Right atrium auricular region (tissue), 2 donors: ENCODE measurements at places on chromosomes 11 and 22.
A peak's percentile ranks its signal among the peaks of the same experiment; 100 is the strongest.

GRCh38 chr22:23315341-23315917 is 135.1 kb downstream of the BCR start:
- H3K36me3 ChIP-seq, result peaks cover 18% of the 10 kb centered on the region
- no peak overlapping the region for H3K4me3 ChIP-seq
- H3K4me1 ChIP-seq, result no peaks in the 10 kb centered on the region
- peak; percentile 75 for DNase-seq
- H3K27me3 ChIP-seq, result no peaks in the 10 kb centered on the region

GRCh38 chr22:22770881-22771280 is 116.7 kb upstream of the IGLL5 start:
- no peaks in the 10 kb centered on the region for H3K27me3 ChIP-seq
- peak; percentile 11 for DNase-seq
- H3K27ac ChIP-seq, result no peak overlapping the region
- H3K4me1 ChIP-seq, result no peaks in the 10 kb centered on the region

- no peak for DNase-seq
- no peak overlapping the region for H3K4me3 ChIP-seq
- H3K4me1 ChIP-seq, result no peaks in the 10 kb centered on the region
Observed at GRCh38 chr11:23313001-23313400, 452.7 kb upstream of the CCDC179 start.

- no peak overlapping the region for H3K4me3 ChIP-seq
- no peak overlapping the region for H3K27ac ChIP-seq
- no peaks in the 10 kb centered on the region for H3K27me3 ChIP-seq
Observed at GRCh38 chr11:31106968-31107576, 262.5 kb downstream of the DCDC1 start.

DNA sequence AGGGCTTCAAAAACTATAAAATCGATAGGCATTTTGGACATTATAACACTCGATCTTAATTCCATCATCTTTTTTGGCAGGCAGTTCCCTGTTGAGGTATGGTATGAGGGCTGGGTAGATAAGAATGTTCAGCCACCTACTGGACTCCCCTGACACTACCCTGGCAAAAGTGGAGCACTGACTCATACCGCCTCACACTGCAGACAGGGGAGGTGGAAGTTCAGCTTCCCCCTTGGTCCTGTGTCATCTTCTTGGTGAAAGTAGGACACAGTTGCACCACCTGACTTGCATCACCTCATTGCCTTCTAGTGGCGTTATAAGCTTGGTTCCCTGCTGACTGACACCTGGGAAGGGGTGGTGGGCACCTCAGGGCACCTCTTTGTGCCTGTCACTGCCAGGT is 30.4 kb downstream of the PAAF1 start:
- peaks cover 23% of the 10 kb centered on the region for H3K36me3 ChIP-seq
- H3K4me1 ChIP-seq, result peaks cover 5% of the 10 kb centered on the region
- no peak overlapping the region for H3K4me3 ChIP-seq
- peak overlapping the region; percentile 46 for H3K27ac ChIP-seq
- DNase-seq, result no peak

- H3K36me3 ChIP-seq, result no peaks in the 10 kb centered on the region
- H3K27me3 ChIP-seq, result no peaks in the 10 kb centered on the region
- H3K4me1 ChIP-seq, result no peaks in the 10 kb centered on the region
- H3K27ac ChIP-seq, result no peak overlapping the region
- no peak overlapping the region for H3K4me3 ChIP-seq
Observed at GRCh38 chr11:5336331-5336730, 7.0 kb downstream of the OR51B5 start.

- H3K36me3 ChIP-seq, result no peaks in the 10 kb centered on the region
- H3K4me3 ChIP-seq, result no peak overlapping the region
- DNase-seq, result peak; percentile 56
- no peaks in the 10 kb centered on the region for H3K27me3 ChIP-seq
Observed at GRCh38 chr22:22943521-22944267, 56.1 kb downstream of the IGLL5 start.

GRCh38 chr11:27204529-27204928 is 158.5 kb downstream of the CCDC34 start:
- no peaks in the 10 kb centered on the region for H3K4me1 ChIP-seq
- H3K36me3 ChIP-seq, result no peaks in the 10 kb centered on the region
- H3K27me3 ChIP-seq, result no peaks in the 10 kb centered on the region
- H3K4me3 ChIP-seq, result no peak overlapping the region

DNA sequence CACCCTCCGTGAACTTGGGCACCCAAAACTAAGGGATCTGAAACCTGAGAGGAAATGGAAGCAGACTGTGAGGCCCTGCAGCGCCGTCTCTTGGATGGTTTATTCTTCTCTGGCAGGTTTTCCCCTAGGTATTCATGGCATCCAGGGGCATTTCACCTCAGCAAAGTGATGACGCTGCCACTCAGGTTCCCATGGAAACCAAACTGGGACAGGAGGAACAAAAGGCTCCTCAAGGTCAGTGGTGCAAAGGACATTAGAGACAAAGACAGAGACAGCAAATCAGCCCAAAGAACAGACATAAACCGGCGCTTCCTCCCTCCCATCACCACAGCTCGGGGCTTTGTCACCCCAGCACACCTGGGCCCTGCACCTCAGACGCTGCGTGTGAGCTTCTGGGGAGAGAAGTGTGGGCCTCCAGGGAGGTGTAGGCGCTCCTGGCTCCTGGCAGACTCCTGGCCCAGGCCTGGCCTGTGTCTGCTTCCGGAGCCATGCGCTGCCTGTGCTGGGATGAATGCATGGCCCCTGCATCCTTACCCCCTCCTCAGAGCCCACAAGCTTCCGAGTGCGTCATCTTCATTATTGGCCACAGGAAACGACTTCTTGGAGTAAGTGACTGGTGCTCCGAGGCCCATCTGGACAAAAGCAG is 5.9 kb downstream of the TP53AIP1 start:
- no peaks in the 10 kb centered on the region for H3K36me3 ChIP-seq
- no peak for DNase-seq
- no peak overlapping the region for H3K4me3 ChIP-seq
- H3K4me1 ChIP-seq, result no peaks in the 10 kb centered on the region

DNA sequence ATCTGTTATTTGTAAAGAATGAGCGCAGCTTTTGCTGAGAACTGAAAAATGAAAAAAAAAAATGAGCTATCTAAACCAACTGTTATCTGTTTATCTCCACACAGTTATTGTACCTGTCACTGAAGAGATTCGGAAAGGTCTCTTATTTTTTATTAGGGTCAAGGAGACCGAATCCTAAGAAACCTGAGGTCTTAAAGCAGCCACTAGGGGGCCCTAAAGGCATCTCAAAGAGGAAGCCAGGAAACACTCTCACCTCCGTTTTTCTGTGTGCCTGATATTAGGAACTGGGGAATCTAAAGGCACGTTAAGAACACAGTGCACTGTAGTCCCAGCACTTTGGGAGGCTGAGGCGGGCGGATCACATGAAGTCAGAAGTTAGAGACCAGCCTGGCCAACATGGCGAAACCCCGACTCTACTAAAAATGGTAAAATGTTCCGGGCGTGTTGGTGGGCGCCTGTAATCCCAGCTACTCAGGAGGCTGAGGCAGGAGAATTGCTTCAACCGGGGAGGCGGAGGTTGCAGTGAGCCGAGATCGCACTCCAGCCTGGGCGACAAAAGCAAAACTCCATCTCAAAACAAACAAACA is 3.5 kb upstream of the LARGE1 start:
- H3K27me3 ChIP-seq, result no peaks in the 10 kb centered on the region
- peak; percentile 76 for DNase-seq
- H3K4me1 ChIP-seq, result peaks cover 21% of the 10 kb centered on the region

- H3K4me3 ChIP-seq, result no peak overlapping the region
- H3K36me3 ChIP-seq, result no peaks in the 10 kb centered on the region
- H3K27ac ChIP-seq, result no peak overlapping the region
- DNase-seq, result peak; percentile 26
- no peaks in the 10 kb centered on the region for H3K27me3 ChIP-seq
Observed at GRCh38 chr22:48890693-48891554, 936.7 kb downstream of the BRD1 start.

GRCh38 chr11:97938789-97939188 is 1082.0 kb upstream of the CNTN5 start:
- no peaks in the 10 kb centered on the region for H3K36me3 ChIP-seq
- no peaks in the 10 kb centered on the region for H3K4me1 ChIP-seq
- H3K27me3 ChIP-seq, result no peaks in the 10 kb centered on the region
- H3K4me3 ChIP-seq, result no peak overlapping the region
- no peak for DNase-seq
- H3K27ac ChIP-seq, result no peak overlapping the region

GRCh38 chr11:77250881-77251640 is 50.4 kb downstream of the GDPD4 start:
- H3K4me1 ChIP-seq, result no peaks in the 10 kb centered on the region
- DNase-seq, result no peak
- no peaks in the 10 kb centered on the region for H3K36me3 ChIP-seq
- no peak overlapping the region for H3K27ac ChIP-seq
- H3K27me3 ChIP-seq, result no peaks in the 10 kb centered on the region

GRCh38 chr11:61361237-61361740 is 393 bp downstream of the CYB561A3 start:
- H3K27ac ChIP-seq, result peak overlapping the region; percentile 99
- H3K27me3 ChIP-seq, result no peaks in the 10 kb centered on the region
- DNase-seq, result no peak
- peak overlapping the region; percentile 70 for H3K4me3 ChIP-seq
- peaks cover 32% of the 10 kb centered on the region for H3K4me1 ChIP-seq
- peaks cover 26% of the 10 kb centered on the region for H3K36me3 ChIP-seq

DNA sequence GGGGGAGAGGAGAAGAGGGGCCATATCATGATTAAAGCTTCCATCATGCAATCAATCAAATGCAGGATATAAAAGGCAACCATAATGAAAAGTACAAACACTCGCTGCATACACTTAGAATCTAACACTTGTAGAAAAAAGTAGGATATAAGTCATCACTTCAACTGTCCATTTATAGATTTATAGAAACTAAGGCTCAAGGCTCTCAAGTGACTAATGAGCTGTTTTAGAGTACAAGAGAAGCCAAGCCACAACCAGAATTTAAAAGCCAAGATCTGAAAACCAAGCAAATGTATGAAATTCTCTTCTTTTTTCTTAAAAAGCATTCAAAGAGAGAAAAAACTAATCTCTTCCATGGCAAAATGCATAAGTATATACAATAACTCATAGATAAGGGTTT is 160.2 kb upstream of the BLID start:
- H3K4me3 ChIP-seq, result no peak overlapping the region
- no peak for DNase-seq
- H3K27me3 ChIP-seq, result no peaks in the 10 kb centered on the region
- no peaks in the 10 kb centered on the region for H3K36me3 ChIP-seq

DNA sequence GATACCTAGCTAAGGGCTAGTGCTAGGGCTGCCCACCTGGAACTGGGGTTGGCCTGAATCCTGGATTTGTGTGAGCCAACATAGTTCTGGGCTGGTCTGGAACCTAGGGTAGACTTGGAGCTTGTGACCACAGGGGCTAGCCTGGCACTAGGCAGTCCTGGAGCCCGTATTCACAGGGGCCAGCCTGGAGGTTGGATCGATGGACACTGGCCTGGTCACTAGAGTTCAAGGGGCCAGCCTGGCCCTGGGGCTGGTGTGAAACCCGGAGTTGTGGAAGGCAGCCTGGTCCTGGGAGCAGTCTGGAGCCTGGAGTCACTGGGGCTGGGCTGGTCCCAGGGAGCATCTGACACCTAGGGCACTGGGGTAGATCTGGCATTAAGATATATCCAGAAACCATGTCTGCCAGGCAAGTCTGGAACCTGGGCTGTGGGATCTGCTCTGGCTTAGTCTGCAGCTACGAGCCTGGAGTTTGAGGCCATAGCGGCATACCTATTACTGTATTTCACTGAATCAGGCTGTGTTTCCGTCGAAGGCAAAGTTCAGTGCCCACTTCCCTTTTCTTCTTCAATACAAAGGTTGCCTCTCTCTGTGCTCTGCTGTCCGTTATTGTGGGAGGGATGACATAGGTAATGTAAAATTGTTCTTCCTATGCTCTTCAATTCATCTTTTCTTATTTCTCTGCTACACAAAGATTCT is 9.1 kb upstream of the GLYATL1B start:
- no peak for DNase-seq
- no peaks in the 10 kb centered on the region for H3K4me1 ChIP-seq
- no peaks in the 10 kb centered on the region for H3K36me3 ChIP-seq

DNA sequence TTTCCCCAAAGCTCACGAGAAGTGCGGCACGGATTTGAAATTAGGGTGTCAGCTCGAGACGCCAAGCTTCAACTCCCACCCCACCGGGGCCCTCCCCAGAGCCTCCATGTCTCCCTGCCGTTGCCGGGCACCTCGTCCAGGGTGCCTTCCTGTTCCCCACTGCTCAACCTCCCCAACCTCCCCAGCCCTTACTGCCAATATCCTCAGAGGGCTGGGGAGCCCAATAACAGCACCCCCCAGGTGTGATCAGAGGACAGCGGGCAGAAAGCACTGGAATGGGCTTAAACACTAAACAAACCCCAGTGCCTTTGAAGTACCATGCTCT is 1336.4 kb downstream of the TBC1D22A start:
- no peaks in the 10 kb centered on the region for H3K27me3 ChIP-seq
- no peaks in the 10 kb centered on the region for H3K36me3 ChIP-seq
- no peaks in the 10 kb centered on the region for H3K4me1 ChIP-seq

- H3K4me3 ChIP-seq, result no peak overlapping the region
- H3K27ac ChIP-seq, result no peak overlapping the region
- no peaks in the 10 kb centered on the region for H3K27me3 ChIP-seq
- H3K4me1 ChIP-seq, result peaks cover 57% of the 10 kb centered on the region
- DNase-seq, result no peak
- H3K36me3 ChIP-seq, result peaks cover 6% of the 10 kb centered on the region
Observed at GRCh38 chr22:37663521-37664140, 5.1 kb downstream of the PDXP start.

DNA sequence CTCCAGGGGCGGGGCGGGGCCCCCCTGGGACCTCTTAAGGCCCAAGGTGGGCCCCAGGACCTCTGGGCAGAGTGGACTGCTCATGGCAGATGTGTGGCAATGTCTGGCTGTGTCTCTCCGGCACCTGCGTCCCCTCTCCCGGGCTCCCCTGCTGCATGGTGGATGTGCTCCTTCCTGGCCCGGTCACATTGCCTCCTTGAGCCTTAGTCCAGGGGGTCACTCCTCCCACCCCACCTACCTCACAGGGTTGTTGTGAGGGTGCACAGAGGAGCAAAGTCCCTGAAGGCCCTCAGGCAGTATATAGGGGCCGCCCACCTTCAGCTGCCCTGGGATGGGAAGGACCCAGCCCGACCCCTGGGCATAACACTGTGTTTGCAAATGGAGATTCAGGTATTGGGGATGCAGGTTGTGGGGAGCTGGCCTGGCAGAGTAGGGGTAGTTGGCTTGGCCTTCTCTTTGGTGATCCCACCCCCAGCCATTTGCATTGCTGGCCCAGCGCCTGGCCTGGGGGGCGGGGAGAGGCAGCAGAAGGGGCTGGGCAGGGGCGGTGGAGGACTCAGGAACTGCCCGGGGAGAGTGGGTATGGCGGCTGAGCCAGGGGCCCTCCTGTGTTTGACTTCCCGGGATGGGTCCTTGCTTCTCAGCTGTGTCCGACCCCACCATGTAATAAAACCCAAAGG is 11.3 kb downstream of the KCTD17 start:
- H3K4me1 ChIP-seq, result no peaks in the 10 kb centered on the region
- H3K27ac ChIP-seq, result no peak overlapping the region
- H3K4me3 ChIP-seq, result no peak overlapping the region

GRCh38 chr11:130478204-130478701 is 29.8 kb downstream of the ADAMTS15 start:
- peak; percentile 92 for DNase-seq
- no peak overlapping the region for H3K4me3 ChIP-seq
- peaks cover 17% of the 10 kb centered on the region for H3K36me3 ChIP-seq
- no peaks in the 10 kb centered on the region for H3K27me3 ChIP-seq
- H3K27ac ChIP-seq, result peak overlapping the region; percentile 93
- H3K4me1 ChIP-seq, result no peaks in the 10 kb centered on the region

- no peak overlapping the region for H3K4me3 ChIP-seq
- H3K27me3 ChIP-seq, result no peaks in the 10 kb centered on the region
- no peaks in the 10 kb centered on the region for H3K36me3 ChIP-seq
- H3K4me1 ChIP-seq, result peaks cover 14% of the 10 kb centered on the region
- no peak overlapping the region for H3K27ac ChIP-seq
- DNase-seq, result no peak
Observed at GRCh38 chr11:125226706-125227105, 62.2 kb downstream of the PKNOX2 start.
